ENCODE measurements at places on chromosomes 7 and 10.

DNA sequence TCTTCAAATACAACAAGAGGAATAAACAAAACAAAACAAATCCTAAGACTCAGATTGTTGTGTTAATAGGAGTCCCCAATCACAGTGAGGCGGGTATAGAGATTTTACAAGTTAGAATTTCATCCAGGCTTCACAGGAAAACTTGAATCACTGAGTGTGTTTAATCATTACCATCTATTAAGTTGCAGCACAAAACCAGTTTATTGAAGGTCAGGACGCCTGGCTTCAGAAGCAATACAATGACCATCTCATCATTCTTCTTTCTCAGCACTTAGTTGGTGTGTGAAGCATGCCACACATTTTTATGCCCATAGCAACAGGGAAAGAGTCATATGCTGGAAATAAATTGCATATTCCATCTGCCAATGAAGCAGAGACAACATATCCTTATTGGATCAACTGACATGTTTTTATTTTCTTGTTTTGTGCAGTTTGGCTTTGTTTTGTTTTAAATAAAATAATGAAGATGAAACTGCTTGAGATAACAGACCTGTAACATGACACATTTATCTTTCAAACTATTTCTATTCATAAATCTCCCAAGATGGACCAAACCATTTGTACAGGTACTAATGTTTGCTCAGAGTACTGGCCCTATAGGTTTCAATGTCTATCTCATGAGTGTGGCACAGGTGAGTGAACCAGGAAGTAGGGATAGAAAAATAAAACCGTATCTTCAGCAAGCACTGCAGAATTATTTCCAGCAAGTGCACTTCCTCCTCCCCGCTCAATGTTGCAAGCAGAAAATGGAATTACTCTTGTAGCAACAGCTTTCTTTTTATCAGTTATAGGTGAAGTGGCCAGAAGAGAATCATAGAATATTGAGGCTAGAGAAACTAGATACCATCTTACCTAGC is 40.4 kb downstream of the TAC1 start:
- DNase-seq: no peak

GRCh38 chr7:103811290-103811689 is 178.2 kb downstream of the RELN start:
- no peak for DNase-seq

- no peak for DNase-seq
These were observed 11.1 kb upstream of the ENO4 start for GRCh38 chr10:116838143-116838725.

DNA sequence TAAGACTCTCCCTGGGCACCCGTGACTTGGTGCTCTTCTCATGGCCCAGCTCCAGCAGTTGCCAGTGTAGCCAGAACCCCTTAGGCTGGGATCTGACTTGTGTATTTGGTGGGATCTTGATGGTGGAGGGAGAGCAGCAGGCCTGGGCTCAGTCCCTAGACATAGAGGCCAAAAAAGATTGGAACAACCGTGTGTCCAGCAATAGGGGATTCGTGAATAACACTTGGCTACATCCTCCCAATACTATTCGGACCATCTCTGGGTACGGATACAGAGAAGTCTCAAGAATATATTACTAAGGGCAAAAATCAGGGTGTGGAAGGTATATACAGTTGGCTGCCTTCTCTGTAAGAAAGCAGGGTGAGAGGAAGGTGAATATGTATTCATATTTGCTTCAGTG is 17.2 kb downstream of the RBM20 start:
- DNase-seq: no peak

- no peak for DNase-seq
These were observed 76.7 kb downstream of the ZEB1 start for GRCh38 chr10:31395695-31396094.

- DNase-seq: peak; percentile 88
These were observed 95.4 kb downstream of the ELMO1 start for GRCh38 chr7:37352974-37353948.

- no peak for DNase-seq
These were observed 355.9 kb upstream of the TMEM229A start for GRCh38 chr7:124388751-124389150.

GRCh38 chr10:30493609-30494530 is 59.9 kb downstream of the MAP3K8 start:
- peak; percentile 24 for DNase-seq

DNA sequence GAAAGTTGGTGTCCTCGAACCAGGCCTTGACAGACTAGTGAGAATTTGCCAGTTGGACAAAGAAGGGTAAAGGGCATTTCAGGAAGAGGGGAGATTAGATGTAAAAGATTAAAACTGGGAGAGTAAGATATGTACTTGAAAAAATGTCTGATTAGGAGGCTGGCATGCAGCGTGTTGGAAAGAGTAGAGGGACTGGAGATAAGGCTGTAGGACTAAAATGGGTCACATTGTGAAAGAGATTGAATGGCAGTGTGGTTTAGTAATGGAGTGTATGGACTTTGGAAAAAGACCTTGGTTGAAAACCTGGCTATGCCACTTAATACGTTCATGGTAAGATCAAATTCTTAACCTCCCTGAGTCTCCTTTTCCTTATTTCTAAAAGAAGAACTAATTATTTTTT is 14.1 kb downstream of the CREM start:
- DNase-seq: no peak

GRCh38 chr7:89857767-89858166 is 296.5 kb upstream of the STEAP1 start:
- DNase-seq: no peak

DNA sequence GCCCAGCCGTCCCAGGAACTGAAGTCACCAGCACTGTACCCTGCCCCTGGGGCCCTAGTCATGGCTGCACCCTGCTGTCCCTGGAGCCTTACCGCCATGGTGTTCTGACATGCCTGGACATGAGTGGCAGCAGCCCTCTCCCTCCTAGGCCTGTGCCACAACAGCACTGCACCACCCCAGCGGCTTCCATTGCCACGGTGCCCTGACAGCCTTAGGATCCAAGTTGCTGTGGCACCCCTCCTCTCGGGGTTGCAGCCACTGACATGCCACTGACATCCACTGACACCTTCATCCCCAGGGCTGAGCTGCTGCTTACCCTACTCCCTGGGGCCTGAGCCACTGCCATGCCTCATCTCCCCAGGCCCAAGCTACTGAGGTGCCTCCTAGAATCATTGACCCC is 39.6 kb upstream of the SHH start:
- DNase-seq: no peak

- DNase-seq: no peak
These were observed 23.7 kb downstream of the PLAC9 start for GRCh38 chr10:80156216-80156615.
